Natural killer cell (primary cell): ENCODE measurements at places on chromosomes 5 and 9.

GRCh38 chr5:74009502-74009901 lies 383.5 kb downstream of the ARHGEF28 start:
- DNase-seq: no peak

GRCh38 chr9:92342825-92343488 lies 17.2 kb downstream of the CENPP start:
- DNase-seq: no peak

DNA sequence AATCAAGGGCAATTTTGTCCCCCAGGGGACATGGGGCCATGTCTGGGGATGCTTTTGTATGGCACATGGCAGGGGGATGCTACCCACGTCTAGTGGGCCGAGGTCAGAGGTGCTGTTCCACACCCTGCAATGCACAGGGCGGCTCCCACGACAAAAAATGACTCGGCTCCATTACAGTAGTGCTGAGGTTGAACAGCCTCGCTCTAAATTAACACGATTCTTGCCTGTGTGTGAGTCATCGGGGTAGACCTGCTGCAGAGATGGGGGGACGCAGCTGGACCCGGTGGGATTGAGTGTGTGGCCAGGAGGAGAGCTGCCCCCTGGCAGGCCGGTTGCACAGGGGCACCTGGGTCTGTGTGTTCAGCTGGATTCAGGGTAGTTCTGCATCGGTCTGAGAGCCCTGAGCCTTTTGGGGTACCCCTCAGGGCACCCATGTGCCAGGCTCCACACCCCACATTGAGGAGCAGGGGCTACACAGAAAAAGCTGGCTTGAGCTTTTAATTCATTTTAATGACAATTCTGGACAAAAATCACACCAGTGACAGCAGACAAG lies 20.0 kb upstream of the COL5A1 start:
- DNase-seq: no peak

DNA sequence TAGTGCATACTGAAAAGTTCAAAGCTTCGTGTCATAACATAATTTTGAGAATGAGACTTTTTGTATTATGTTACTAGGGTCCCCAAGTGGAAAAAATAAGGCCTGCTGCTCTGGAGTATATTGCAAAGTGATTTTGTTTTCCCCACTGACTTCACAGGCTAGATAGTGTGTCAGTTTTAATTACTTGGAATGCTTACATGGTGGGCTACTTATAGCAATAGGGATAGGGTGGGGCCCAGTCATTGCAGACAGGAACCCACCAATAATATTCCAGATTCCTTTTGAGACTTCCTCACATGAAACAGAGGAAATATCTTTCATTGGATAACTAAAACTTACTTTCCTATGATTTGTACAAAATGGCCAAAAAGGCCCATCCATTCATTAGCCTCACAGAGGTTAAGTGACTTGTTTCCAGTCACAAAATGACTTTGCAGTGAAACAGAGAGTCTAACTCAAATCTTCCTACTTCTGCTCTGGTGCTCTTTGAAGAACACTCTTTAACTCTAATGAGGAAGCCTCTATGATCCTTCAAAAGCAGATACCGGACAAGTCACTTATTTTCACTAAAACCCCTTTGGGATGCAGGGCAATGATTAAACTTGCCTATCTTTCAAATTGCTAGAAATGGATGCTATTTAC lies 16.2 kb upstream of the MEF2C start:
- DNase-seq: no peak
